ENCODE measurements at places on chromosomes 11 and 22.
A peak's percentile ranks its signal among the peaks of the same experiment; 100 is the strongest.

DNA sequence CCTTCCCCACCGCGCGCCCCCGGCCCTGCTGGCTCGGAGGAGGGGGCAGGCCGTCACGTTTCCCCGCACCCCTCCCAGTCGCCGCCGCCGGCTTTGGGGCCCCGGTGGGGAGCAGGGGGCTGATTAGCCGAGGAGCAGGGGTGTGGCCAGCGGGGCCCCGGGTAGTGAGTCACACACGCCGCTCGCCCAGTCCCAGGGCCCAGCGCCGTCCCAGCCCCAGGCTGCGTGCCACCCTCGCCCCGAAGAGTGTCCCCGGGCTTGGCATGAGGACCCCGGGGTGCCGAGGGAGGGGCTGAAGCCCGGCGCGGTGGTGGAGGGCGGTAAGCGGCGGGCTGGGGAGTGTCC, 34.4 kb downstream of the PRDM11 start:
- DNase-seq: peak; percentile 3

- no peak for DNase-seq
These were observed 165.0 kb upstream of the MTNR1B start for GRCh38 chr11:92804388-92804966.

DNA sequence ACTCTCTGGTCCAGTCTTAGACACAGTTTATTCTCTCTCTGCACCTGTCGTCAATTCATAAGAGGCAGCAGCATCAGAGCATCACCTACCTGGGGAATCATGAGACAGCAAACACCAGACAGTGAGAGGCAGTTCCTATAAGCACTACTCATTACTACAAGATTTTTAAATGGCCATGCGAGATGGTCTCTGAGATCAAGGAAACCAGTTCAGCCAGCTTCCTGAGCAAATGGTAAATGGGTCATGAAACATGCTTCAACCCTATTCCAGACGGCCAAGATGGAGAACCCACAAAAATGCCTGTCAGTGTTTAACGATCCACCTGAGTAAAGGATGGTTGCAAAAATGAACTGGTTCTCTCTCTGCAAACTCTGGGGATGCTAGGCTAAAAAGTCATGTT, 52.9 kb downstream of the SYTL2 start:
- DNase-seq: no peak

- no peak for DNase-seq
These were observed 921 bp downstream of the C1QTNF5 start for GRCh38 chr11:119339589-119340334.

DNA sequence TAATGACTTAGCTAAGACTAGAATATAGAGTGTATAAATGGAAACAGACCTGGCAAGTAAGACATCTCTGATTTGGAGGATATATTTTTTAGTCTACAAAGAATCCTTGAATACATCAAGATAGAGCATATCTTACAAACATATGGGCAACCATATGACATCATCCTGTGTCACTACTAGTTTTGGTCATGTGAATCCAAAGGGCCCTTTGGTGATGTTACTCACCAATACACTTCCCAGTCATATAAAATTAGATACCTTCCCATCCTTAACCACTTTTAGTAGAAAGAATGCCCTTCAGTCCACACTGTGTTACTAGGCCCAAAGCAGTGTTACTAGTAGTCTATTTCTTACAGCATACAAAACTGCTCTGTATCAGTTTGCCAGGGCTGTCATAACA, 31.6 kb downstream of the GRIA4 start:
- no peak for DNase-seq

- DNase-seq: no peak
These were observed 758 bp downstream of the LDLRAD3 start for GRCh38 chr11:35944503-35945136.

DNA sequence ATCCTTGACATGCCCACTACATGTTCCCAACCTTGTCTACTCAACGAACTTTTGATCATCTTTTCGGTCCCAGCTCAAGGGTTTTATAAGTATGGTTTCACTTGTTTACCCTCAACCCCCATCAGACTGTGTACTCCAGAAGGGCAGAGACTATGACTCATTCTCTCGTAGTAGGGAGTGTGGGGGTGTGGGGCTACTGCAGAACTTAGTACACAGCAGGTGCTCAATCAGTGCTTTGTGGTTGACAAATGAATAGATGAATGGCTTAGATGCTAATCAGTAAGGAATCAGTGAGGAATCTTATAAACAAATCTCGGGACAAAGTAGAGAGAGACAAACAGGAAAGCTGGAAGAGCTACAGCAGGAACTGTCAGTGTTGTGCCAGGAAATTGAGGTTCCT, 151.7 kb upstream of the PLET1 start:
- no peak for DNase-seq

DNA sequence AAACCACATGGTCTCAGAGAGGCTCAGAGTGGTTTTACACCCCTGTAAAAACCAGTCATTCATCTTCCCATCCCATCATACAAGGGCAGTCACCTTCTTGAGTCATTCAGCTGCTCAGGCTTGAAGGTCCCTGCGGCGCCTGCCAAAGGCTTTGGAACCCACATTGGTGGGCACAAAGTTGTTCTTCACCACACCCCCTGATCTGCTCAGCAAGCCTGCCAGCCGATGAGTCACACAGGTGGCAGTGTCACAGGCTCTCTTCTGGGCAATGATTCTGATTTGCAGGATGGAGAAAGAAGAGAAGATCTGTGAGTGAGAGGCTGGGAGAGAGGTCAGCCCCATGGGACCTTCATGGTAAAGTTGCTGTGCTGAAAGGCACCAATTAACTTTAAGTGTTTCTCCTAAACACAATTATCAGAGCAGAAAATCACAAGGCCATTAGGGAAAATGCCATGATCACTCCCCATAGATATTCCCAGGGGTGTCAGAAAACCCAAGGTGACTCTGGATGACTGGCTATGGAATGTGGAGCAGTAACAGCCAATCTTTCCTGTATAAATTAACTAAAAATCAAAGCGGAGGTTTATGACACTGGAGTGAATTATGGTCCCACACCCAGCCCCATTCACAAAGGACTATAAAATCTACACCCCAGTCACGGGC, 4.4 kb downstream of the CALCA start:
- no peak for DNase-seq

GRCh38 chr22:27164781-27165503, 507.6 kb downstream of the MIAT start:
- no peak for DNase-seq

- DNase-seq: no peak
These were observed 34.6 kb downstream of the DKK3 start for GRCh38 chr11:11973866-11974265.

DNA sequence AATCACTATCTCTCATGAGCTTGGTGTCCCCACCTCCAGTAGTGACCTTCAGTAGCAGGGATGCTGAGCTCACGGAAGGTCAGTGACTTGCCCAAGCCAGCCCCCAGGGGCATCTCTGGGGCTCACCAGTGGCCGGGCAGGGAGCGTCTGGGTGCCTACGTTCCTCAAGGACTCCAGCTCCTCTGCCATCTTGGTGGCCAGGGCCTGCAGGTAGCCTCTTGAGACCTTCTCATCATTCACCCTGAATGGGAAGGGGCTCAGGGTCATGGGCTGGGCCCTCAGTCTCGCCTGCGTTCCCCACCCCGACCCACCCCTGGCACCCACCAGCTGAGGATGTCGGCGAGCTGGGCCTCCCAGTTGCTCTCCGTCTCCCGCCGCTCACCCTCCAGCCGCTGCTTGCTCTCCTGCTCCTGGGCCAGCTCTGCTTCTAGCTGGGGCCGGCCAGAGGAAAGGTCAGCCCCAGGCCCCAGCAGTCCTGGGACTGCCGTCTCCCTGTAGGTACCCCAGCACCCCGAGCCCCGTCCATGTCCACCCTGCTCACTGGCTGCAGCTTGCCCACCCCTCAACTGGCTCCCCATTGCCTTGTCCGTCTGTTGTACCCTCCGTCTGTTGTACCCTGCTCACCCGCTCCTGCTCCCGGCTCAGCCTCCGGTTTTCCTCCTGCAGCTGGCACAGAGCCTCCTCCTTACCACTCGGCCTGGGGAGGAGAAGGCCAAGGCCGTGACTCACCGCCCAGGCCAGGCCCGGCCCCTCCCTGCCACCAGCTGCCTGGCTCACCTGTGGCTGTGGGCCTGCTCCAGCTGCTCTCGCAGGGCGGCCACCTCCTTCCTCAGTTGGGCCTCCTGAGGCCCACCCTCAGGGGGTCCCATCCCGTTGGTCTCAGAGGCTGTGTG, 9.5 kb downstream of the CDC42BPG start:
- DNase-seq: no peak

DNA sequence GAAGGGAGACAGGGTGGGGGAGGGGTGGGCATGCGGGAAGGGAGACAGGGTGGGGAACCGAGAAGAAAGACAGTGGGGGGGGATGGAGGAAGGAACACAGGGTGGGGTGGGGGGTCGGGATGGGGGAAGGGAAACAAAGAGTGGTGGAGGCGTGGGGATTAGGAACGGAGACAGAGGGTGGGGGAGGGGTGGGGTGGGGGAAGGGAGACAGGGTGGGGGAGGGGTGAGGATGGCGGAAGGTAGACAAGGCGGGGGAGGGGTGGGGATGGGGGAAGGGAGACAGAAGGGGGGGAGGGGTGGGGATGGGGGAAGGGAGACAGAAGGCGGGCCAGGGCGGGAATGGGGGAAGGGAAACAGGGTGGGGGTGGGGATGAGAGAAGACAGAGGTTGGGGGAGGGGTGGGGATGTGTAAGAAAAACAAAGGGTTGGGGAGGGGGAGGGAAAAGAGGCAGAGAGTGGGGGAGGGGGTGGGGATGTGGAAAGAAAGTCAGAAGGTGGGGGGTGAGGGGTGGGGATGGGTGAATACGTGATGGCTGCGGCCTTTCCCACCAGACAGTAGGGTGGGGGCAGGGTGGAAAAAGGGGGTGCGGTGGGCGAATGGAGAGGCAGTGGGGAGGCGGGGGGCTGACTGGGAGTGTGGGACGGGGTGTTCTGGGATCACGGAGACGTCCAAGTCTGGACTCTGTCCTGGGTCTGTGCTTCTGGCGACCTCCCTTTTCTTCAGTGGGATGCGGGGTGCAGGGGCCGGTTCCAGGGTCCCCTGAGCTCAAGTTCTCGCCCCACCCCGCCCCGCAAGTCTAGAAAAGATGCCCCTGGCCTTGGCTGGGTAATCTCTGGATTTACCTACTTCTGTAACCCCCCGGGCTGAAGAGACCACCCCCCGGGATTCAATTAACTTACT, 744 bp downstream of the PRAME start:
- no peak for DNase-seq

DNA sequence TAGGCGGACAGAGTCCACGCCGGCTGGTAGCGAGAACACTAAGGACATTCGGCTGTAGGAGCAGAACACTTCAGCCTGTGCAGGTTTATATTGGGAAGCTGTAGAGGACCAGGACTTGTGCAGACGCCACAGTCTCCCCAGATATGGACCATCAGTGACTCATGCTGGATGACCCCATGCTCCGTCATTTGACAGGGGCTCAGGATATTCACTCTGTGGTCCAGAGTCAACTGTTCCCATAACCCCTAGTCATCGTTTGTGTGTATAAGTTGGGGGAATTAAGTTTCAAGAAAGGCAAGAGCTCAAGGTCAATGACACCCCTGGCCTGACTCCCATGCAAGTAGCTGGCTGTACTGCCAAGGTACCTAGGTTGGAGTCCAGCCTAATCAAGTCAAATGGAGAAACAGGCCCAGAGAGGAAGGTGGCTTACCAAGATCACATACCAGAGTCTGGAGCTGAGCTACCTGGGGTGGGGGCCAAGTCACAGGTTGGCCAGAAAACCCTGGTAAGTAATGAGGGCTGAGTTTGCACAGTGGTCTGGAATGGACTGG, 17.2 kb downstream of the P2RY2 start:
- DNase-seq: no peak

Measured in stimulated activated CD8-positive, alpha-beta memory T cell treated with anti-CD3 and anti-CD28 coated beads, Interleukin-4, amount 100 ng/mL, for 1 hour (primary cell).